ENCODE measurements at places on chromosomes 3 and 15. TPM values are rescaled to one million over a fixed set of nuclear protein-coding genes. Genes with fewer than 3 reads are reported as not detected.

DNA sequence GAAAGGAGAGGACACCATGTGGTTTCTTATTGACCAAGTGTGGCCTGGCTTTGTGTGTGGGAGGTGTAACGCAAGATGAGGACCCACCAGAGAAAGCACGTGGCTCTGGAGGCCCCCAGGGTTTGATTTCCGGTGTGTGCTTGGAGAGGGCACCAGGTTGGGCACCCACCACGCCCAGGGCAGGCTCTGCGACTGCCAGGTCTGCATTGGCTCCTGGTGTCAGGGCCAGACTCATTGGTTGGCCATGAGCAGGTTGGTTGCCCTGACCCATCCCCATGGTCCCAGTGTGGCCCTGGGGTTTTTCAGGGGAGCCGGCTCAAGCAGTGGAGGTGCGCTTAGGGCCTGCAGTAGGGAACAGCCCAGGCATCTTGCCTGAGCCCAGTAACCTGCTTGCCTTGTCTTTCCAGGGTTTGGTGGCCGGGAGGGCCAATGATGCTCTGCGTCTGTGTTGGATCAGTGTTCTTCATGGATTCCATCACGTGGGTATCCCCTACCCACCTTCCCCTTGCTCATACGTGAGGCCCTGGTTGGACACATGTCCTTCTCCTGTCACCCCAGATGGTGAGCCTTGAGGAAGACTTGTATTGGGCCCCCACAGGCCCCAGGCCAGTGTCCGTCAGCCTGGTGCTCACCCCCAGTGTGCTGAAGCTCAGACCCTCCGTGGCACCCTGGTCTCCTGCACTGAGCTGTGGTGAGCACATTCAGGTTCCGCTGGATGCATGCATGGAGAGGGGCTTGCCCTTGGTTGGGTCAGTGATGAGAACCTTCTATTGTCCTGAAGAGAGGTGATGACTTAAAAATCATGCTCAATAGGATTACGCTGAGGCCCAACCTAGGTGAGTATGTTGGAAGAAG lies 193.9 kb downstream of the UBE3A start:
- no peak for DNase-seq

DNA sequence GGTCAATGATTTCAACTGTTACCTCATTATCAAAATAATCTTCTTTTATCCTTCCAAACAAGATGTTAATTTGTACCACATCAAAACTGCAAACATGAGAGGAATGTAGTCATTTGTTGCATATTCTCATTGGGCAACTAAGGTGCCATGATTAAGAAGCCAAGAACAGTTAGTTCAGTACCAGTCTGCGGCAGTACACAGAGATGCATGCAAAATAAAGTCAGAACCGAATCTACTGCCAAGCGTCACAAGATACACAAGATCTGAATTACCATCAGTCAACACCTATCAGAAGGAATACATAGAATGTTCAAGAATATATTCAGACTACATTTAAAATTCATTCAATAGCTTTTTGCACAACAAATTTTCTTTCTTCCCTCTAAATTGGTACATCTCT lies 127.6 kb upstream of the SPATA12 start:
- no peak for DNase-seq

CBLB gene
- polyA plus RNA-seq: 26.1 TPM

CHRFAM7A gene
- polyA plus RNA-seq: 0.61 TPM

- DNase-seq: no peak
Observed at GRCh38 chr15:71212146-71212545, 96.9 kb downstream of the THSD4 start.

DNA sequence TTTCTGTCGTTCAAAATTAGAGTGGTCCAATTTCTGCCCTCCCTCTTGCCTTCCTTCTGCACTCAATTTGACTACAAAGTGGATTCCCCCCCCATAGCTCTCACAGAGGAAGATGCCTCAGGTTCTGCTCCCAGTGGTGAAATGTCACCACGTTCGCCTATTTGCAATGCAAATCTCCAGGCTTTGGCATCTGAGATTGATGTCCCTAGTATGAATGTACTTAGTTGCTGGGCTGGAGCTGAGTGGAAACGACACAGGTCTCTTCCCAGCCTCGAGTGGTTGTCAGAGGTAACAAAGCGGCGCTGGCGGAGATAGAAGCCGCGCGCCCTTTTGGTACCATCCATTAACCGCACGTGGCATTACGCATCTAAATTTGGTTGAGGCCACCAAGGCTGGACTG lies 860.1 kb downstream of the MCTP2 start:
- DNase-seq: no peak

DNA sequence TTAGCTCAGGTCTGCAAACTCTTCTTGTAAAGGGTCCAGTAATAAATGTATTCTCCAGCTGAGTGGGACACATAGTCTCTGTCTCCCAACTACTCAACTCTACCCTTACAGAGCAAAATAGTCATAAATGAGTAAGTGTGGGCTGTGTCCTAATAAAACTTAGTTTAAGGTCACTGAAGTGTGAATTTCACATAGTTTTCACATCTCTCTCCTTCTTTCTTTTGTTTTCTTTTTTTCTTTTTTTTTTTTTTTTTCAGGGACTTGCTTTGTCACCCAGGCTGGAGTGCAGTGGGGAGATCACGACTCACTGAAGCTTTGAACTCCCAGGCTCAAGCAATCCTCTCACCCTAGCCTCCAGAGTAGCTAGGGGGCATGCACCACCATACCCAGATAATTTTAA lies 1.9 kb upstream of the ACTL6A start:
- no peak for DNase-seq

DNA sequence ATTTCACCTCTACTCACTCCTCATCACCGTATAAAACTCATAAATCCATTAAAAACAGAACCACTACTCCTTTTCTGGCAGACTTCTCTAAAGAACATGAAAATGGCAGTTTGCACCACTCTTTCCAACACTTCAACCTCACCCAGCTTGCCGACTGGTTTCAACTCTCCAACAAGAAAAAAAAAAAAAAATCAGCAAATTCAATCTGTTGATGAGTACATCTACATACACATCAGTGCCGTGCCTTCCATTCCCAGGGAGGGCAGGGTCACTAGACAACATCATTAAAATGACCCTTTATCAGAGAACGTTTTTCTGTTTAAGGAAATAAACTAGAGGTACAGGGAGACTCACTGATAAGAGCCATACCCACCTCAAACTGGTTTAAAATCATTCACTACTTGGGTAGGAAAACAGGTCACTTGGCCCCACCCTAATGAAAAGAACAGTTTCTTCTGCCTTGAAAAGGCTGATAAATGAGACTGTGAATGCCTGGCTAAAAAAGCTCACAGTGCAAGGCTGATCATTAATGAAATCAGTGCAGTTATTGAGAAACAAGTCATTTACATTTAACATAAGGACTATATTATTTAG lies 6.0 kb downstream of the ANXA2 start:
- DNase-seq: no peak

DNA sequence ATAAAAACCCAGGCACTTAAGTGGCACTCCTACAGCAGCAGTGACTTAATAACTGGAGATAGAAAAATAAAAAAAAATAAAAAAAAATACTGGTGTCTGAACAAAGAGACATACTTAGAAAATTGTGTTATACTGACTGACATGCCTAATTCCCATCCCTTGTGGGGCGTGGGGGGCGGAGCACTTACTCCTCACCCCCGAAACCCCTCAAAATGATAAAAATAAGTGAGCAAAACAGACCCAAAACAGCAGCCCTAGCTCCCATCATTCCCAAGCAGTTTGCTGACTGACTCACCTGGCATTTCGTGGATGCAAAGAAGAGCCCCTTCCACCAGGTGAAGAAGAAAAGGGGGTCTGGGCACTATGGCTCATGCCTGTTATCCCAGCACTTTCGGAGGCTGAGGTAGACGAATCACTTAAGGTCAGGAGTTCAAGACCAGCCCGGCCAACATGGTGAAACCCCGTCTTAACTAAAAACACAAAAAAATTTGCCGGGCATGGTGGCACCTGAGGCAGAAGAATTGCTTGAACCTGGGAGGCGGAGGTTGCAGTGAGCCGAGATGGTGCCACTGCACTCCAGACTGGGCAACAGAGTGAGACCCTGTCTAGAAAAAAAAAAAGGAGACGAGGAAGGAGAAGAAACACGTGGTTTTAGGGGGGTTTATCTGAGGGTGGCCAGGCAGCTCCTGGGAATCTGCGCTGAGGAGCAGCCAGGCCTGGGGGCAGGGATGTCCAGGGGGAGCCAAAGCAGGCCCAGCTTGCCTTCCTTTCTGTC lies 50.8 kb upstream of the BLM start:
- no peak for DNase-seq

DNA sequence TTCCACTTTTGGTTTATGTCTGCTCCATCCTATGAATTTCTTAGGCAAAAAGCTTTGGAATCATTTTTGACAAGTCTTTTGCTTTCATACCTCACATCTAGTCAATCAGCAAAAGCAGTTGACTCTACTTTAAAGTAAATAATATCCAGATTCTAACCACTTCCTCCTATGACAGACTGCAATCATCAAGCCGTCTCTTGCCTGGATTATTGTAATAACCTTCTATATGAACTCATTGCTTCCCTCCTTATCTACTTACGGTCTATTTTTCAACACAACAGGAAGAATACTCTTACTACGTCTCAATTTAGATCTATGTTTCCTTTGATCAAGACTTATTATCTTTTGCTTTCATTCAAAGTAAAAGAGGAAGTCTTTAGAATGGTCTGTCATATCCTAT lies 20.7 kb downstream of the CLDN1 start:
- DNase-seq: no peak

DNA sequence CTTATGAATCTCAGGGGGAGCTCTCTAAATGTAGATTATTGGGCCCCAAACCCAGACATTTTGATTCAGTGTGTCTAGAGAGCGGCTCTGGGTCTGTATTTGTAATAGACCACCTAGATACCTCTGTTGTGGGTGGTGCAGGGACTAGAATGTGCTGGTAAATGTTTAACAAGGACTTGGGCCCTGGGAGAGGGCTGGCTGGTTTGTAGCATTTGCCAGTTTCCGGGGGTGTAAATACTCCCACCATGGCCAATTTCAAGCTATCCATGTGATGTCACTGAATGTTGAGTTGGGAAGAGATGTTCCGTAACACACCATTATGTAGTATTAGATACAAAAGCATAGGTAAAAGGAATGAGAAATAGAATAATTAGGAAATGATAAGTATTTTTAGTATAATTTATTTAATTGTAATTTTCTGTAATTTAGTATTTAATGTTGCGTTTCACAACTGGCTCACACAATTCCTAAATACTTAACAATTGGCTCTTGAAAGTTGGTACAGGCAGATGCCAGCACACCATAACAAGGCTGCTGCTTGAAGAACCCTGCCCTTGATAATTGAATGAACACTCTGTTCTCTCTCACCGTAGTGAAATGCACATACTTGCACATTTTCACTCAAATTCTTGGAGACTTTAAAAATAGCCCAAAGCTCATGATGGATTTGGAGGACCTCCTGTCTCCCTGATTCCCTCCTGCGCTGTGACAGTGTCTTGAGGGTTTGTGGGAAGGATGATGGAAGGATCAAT lies 359.2 kb upstream of the PROK2 start:
- DNase-seq: no peak

Measured in B cell (primary cell).